ENCODE measurements at places on chromosomes 11 and 22.

DNA sequence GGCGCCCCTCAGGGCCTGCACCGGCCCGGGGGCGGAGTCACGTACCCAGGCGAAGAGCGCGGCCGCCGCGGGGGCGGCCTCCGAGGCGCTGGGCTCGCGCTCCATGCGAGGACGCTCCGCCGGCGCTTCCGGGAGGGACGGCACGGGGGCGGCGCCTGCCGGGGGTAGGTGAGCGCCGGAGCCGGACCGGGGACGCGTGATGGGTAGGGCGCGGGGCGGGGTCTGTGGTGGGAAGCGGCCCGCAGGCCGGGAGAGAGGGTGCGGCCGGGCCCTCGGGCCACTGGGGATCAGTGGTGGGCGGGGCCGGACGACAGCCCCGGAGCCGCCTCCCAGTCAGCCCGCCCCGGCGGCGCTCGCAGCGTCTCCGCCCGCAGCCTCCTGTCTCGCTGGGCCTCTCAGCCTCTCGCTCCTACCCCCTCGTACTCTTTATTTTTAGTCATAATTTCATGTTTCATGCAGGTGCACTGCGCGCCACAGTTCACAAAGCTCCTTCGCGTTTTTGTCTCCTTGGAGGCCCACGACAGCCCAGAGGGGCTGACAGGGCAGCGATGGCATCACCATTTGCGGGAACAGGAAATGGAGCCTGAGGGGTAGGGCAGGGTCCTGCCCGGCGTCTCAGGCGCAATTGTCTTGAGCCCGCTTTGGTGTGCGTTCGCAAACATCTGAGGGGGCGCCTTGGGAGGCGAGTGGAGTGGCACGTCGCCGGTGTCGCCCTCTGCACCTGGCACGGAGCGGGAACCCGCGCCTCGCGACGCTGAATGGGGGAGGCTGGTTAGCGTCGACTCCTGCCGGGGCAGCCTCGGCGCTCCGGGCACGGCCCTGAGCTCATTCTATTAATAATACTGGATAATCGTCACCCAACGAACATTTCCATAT is at the start of gene SERGEF:
Gene SERGEF, minus strand, starts transcription at position 142 of the 876 bp plus-strand sequence. Its CDS starts 37 bp downstream, at position 105.
- peak; percentile 82 for DNase-seq

DNA sequence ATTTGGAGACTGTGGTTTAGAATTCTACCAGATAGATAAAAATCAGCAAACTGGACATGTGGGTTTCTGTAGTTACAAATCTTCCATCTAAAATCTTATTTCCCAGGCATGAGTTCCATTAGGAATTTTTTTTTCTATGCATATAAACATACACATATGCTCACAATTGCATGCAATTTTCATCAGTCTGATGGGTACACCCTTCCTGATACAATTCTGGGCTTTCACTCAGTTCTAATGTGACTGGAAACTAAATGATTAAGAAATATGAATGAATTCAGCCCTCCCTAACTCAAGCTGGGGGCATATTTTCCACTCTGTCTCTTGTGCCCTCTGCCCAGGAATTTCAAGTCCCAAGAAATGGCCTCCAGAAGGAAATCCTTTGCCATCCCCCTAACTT is 187.1 kb downstream of the SNX19 start:
- DNase-seq = no peak

DNA sequence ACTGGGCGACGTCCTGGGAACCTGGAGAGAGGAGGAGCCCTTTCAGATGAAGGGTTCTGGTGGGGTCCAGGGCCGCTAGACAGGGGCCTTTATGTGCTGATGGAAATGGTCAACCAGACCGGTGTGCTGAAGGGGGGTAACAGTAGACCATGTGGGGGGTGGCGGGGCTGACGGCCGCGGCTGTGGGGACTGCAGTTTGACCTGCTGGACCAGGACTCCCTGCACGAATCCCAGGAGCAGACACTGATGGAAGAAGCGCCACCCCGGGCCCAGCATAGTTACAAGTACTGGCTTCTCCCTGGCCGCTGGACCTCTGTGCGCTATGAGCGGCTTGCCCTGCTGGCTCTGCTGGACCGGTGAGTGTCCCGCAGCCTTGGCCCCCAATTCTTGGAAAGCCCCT is 6.4 kb downstream of the PCNX3 start:
- DNase-seq = no peak

- no peak for DNase-seq
Measured at GRCh38 chr11:24312464-24313238, 184.2 kb upstream of the LUZP2 start.

DNA sequence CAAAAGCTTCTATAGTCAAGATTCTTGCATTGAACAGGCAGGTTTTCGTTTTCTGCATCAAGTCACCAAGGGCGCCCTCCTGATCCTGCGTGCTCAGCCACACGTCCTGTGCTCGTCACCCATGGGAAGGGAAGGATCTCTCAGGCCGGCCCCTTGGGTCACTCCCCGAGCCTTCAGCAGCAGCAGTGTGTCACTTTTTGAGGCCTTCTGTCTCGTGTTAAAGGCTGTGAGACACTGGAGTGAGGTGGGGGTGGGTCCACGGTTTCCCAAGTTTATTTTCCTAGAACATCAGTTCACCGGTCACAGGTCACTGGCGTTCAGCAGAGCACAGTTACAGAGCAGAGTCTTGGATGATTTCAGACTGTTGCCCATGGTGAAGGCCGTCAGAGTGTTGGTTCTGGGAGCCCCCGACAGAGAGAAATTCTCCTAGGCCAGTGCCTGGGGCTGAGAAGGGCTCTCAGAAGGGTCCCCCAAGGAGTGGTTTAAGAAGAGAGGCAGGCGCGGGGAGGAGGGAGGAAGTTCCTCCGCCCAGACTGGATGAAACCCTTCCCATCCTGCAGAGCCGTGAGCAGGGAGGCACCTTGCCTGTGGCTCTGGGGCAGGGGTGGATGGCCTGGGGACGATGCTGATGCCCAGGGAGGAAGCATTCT is 13.5 kb upstream of the ADORA2A start:
- DNase-seq = no peak

DNA sequence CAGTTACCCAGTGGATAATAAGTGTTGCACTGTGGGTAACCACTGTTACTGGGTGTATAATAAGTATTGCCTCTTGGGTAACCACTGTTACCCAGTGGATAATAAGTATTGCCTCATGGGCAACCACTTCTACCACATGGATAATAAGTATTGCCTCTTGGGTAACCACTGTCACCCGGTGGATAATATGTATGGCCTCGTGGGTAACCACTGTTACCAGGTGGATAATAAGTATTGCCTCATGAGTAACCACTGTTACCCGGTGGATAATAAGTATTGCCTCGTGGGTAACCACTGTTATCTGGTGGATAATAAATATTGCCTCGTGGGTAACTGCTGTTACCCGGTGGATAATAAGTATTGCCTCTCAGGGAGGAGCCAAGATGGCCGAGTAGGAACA is 29.7 kb upstream of the NXPE4 start:
- DNase-seq = no peak

GRCh38 chr11:77014669-77015068 is 19.5 kb upstream of the B3GNT6 start:
- DNase-seq = no peak

DNA sequence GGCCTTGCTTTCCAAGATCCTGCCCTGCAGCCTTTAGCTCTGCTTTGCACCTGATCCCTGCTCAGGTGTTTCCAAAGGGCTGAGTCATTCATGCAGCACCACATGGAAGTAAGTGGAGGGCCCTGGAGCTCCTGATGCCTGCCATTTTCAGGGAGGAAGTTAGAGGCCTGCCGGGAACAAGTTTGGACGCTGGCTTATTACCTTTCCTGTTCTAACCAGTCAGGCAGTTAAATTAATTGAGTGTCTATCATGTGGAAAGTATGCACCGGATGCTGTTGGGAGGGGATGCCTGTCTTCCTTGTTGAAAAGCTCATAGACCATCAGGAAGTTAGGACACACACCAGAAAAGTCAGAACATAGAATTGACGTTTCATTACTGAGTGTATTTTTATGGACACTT is 73.7 kb upstream of the PLET1 start:
- no peak for DNase-seq

- DNase-seq = peak; percentile 6
Measured at GRCh38 chr11:18010121-18010670, 2.7 kb downstream of the SERGEF start.

DNA sequence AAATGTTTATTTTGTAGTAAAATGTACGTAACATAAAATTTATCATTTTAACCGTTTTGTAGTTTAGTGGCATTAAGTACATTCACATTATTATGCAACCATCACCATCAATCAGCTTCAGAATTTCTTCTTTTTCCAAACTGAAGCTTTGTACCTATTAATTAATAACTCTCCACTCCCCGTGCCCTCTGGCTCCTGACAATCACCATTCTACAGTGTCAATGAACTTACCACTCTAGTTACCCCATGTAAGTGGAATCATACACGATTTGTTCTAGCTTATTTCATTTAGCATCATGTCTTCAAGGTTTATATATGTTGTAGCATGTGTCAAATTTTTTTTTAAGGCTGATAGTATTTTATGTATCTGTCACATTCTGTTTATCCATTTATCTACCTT is 9.7 kb downstream of the TBCEL start:
- DNase-seq = no peak

GRCh38 chr22:40721266-40721665 is 42.0 kb downstream of the MCHR1 start:
- no peak for DNase-seq

- no peak for DNase-seq
Measured at GRCh38 chr11:13269775-13270174, 7.8 kb upstream of the BMAL1 start.

- no peak for DNase-seq
Measured at GRCh38 chr11:11709447-11710239, 87.8 kb upstream of the GALNT18 start.

GRCh38 chr22:50102946-50103345 is 13.1 kb downstream of the MOV10L1 start:
- DNase-seq = no peak

DNA sequence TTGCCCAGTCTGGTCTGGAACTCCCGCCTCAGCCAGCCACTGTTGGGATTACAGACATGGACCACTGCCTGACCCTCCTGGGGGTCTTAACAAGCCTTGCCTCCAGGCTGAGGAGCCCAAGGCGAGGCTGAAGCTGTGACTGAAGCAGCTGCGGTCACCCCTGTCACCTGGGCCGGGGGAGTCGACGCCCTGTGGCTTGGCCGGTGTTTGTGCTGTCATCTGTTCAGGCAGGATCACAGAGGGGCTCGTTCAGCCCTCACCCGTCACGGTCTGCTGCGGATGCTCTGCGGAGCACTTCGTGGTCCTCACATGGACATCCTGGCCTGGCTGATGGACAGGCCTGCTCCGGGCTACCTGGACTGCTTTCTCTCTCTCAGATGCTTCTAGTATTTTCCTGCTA is 23.8 kb downstream of the TRMU start:
- no peak for DNase-seq

- peak; percentile 14 for DNase-seq
Measured at GRCh38 chr11:95092549-95093324, 3.1 kb downstream of the ENDOD1 start.

GRCh38 chr22:17159504-17159951 is 451 bp upstream of the HDHD5 start:
- no peak for DNase-seq

DNA sequence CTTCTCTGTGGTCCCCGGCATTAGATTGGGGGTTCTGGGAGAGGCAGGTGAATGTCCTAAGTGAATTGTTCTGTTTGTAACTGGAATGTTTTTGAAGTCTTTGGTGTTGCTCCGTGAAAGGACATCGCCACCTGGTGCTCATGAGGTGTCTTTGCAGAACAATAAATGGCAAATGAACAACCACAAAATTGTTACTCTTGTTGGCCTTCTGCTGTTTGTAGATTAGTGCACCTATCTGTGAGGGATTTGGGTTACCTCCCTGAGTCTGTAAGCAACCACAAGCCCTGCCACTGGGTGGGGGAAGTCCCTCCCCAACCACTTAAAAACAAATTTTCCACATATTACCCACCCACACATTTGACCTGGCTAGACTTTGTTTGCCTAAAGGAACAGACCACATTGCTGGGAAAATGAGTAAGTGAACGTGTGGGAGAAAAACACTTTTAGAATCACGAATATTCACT is 4.7 kb downstream of the MPEG1 start:
- DNase-seq = peak; percentile 35

DNA sequence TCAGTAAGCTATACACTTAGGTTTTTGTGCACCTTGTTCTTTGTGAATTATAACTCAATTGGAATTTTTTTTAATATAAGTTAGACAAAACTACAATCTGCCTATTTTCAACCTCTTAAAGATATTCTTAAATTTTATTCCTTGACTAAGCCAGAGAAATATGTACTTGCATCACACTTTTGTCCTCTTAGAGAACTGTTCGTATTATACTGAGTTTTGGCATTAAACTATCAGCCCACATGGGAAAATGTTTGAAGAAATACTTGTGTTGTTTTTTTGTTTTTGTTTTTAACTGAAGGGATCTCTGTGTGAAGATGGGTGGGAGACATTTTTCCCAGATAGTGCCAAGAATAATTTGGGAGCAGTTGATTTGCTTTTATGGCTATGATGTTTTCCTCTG is 25.3 kb downstream of the CEP295 start:
- DNase-seq = no peak

All from naive thymus-derived CD8-positive, alpha-beta T cell (primary cell).